ENCODE measurements at places on chromosomes 1 and 21.

DNA sequence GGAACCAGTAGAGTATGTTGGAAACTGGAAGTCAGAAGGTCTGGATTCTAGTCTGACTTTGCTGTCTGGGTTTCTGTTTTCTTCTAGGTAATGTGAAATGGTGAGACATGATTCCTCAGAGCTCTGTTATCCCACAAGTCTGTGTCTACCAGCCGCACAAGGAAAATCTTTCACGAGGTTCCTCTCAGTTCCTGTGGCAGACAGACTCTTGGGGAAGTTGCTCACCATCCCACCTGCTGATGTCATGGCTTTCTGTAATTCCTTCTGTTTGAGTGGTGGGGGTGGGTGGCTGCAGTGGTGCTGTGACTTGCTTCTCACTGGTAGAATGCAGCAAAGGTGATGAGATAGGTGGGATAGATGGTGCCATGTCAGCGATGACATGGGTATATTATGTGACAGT, 17.1 kb upstream of the SCMH1 start:
- no peak for DNase-seq

GRCh38 chr1:168714012-168714411, 15.0 kb downstream of the DPT start:
- no peak for DNase-seq

DNA sequence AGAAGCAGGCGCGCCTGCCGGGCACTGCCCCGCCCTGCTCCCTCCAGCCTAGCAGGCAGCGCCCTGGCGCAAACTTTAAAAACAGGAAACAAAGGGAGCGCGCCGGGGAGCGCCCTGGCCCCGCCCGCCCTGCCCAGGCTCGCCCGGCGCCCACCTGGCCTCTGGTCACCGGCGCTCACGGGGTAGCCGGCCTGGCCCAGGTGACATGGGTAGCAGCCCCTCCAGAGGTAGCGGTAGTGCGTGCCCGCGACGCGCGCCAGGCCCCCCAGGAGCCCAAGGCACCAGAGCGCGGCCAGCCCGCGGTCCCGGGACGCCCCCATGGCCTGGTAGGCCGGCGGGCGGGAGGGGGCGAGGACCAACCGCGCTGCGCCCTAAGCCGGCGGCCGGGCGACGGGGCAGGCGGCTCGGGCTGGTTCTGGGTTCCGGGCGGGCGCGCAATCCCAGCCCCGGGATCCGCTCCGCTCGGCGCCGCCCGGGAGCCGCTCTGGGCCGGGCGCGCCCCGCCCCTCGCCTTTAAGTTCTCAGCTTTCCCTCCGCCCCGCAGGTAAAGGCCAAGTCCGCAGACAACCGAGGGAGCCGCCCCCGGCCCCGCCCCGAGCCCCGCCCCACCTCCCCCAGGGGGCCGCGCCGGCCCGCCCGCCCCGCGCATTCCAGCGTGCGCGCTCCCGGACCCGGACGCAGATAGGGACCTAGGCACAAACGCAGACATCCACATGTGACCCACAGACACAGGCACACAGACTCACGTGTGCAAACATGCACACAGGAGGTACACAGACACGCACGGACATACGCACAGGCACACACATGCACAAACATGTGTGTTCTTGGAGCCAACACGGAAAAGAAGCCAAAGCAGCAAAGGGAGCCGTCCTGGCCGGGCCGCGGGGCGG, 76.7 kb downstream of the ARHGEF16 start:
- peak; percentile 86 for DNase-seq

GRCh38 chr1:231091831-231092301, 51.8 kb upstream of the FAM89A start:
- DNase-seq, result peak; percentile 42

GRCh38 chr21:26449161-26449560, 123.9 kb downstream of the CYYR1 start:
- no peak for DNase-seq

DNA sequence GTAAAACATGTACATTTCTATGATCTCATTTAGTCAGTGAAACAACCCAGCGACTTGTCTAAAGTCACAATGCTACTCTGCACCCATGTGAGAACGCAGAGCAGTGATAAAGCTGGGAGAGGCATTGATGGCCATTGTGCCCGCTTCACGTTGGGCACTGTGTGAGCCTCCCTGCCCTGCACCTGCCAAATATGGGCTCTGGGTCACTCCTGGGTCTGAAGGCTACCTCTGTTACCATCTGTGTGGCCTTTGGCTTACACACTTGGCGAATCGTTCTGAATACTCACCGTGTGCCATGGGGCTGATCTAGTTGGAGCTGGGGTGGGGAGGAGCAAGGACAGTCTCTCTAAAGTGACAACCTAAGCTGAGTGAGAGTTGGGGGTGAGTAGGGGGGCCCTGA, 29.9 kb downstream of the PCSK9 start:
- DNase-seq, result no peak

DNA sequence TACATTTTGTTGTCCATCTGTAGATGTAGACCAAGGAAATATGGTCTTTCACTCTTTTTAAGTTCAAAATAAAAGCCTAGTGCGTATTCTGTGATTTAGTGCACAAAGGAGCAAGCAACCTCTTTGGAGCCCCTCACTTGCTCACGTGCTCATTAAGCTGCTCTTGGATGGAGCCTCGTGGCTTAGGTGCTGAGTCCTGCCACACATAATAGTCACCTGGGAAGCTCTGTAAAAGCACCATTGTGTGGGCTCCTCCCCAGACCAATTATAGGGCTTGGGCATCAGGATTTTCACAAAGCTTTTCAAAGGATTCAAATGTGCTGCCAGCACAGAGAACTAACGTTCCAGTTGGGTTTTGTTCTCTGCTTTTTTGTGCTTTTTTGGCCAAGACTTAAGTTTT, 85.0 kb downstream of the PCP4 start:
- no peak for DNase-seq

DNA sequence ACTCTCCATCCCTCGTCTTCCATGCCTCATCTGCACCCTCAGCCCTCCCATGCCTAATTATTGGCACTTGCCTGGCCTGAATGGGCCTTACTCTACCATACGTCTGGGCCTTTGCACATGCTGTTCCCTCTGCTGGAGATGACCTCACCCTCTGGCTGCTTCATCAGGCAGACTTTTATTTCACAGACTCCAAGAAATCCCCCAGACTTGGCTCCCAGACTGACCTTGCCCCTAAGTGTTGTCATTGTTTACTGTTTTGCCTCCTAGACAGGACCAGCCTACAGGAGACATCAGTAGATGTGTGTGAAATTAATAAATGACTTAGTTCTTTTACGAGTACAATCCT, 5.2 kb upstream of the AHDC1 start:
- DNase-seq, result no peak

GRCh38 chr1:29601021-29601420, 364.7 kb downstream of the PTPRU start:
- no peak for DNase-seq

DNA sequence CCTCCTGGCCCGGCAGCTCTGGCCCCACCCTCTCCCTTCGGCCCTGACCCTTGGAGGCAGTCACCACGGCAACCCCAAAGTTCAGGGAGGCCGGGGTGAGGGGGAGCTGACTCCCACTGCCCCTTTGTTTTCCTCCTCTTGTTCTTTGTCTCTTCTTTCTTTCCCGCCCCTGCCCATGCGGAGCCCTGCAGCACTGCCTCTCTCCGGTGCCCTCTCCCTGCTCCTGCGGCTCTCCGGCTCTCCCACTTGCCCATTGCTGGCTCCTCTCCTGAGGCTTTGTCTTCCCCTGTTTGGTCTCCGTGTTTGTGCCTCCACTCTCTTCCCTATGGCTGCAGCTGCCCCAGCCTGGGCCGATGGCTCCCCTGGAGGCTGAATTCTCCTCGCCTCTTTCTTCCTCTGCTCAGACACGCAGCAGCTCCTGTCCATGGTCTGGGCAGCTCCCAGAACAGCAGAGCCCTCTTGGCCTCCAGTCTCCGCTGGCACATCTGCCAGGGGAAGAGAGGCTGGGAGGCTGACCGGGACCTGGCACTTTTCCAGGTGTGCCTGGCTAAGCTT, 5.8 kb downstream of the CELSR2 start:
- no peak for DNase-seq

GRCh38 chr1:190084552-190084951, 393.1 kb downstream of the BRINP3 start:
- DNase-seq, result peak; percentile 21

- DNase-seq, result no peak
These were observed 32.5 kb upstream of the IVNS1ABP start for GRCh38 chr1:185349556-185349955.

DNA sequence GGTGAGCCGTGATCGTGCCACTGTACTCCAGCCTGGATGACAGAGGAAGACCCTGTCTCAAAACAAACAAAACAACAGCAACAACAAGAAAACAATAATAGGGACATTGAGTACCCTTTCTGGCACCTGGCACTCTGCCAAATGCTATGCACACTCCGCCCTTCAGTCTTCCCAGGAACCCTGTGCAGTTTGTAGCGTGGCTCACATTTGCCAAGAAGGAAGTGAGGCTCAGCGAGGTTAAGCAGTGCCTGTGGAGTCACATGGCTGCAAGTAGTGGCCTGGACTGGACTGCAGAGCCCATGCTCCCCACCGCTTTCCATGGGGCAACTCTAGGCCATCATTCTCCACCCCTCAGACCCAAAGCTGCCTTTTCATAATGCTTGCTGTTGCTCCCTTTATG, 5.3 kb upstream of the EVA1B start:
- DNase-seq, result no peak

DNA sequence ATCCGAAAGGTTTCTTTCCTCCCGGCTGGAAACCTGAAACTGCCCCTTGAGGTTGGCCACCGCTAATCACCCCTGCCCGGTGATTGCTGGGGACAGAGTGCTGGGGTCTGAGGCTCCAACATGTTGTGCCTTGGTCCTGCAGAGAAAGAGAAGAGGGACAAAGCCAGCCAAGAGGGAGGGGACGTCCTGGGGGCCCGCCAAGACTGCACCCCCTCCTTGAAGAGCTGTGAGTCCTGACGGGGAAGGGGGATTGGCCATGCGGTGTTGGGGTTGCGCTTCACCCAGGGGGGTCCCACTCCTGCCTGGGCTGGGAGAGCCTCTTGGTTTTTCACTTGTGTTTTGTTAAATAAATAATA, 19.5 kb downstream of the LDLRAP1 start:
- DNase-seq, result no peak

GRCh38 chr1:191993549-191993948, 164.7 kb upstream of the RGS18 start:
- DNase-seq, result no peak

DNA sequence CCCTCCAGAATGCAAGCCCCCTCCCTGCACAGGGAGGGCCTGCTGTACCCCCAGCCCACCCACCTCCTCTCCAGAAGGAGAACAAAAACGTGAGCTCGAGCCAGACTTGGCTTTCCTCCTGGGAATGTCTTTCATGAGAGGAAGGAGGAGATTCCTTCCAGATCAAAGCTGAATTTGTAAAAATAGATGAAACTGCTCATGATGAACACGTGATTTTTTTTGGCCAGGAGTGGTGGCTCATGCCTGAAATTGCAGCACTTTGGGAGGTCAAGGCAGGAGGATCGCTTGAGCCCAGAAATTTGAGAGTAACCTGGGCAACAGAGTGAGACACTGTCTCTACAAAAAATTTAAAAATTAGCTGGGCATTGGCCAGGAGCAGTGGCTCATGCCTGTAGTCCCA, 21.8 kb downstream of the GPR157 start:
- no peak for DNase-seq

DNA sequence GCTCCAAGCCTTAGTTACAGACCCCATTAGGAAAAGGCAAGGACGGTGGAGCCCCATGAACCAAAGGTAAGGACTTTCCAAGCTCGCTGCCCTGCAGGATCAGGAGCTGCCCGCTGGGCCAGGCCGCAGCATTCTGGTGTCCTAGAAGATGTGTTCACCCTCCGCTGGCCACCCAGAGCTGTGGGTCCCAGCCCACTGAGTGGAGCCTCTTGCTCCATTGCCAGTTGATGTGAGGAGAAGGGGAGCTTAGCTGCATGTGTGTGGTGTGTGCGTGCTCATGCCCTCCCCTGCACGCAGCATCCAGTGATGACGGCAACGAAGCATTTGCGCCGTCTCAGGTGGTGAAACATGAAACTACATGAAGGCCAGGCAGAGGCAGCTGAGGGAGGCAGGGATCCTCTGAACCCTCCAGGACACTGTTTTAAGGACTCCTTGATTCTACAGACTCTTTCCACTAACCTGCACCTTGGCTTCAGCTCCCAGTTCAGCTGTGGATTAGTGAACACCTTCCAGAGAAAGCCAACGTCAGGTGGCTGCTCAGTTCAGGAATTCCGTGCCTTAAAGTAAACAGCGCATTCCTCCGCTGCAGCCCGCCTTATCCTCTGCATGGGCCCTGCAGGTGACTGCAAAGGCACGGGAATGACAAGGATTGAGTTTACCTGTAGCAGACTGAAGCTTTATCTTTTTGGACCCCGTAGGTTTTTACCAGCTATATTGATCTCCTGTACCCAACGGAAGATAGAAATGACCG, 48.7 kb downstream of the SMYD2 start:
- DNase-seq, result no peak

GRCh38 chr1:66346873-66347272, 187.1 kb upstream of the SGIP1 start:
- DNase-seq, result no peak

DNA sequence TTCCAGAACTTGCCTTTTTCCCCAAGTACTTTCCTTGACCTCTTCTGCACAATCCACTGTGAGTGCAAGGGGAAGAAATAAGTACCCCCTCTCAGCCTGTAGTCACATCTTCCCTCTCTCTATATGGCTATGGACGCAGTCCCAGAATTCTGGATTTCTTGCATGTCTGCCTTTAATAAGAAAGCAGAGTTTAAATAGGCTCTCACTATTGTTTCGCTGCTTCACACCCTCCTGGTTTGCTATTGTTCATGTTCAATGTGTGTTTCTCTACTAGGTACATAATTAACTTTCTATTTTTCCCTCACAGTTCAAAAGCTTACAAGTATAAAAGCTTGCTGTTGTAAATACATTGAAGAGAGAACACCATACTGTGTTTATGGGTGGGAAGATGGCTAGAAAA, 181.5 kb upstream of the C1orf105 start:
- no peak for DNase-seq

DNA sequence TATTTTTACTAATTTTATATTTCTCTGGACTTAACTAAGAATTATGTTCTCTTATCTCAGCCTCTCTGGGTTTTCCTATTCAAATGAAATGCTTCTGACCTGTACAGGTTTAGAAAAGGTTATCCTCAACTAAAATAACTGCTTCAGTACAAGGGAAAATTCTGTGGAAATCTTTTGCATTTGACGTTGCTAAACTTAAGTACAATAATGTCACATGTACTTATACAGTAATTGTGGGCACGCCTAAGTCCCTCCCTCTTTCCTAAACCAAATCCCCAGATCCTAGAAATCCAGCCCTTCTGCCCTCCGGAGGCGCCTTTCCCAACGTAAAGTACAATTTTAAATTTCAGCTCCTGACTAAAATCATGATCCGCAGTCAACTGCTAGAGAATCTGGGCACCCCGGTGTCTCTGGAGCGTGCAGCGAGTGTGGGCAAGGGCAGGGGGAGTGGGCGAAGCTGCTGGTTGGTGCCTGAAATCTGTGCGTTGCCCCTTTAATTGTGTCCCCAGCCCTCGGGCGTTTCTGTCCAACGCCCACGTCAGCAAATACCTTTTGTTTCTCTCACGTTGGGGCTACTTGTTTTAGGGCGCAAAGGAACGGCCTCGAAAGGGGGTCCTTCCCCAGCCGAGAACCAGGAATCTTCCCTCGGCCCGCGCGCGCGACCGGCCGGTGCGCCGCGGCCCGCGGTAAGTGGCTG, at the start of gene ZBTB8A:
TSS of gene ZBTB8A (plus strand) at position 541 of the 697 bp plus-strand sequence. CDS start 53,505 bp downstream, outside the sequence.
- peak; percentile 48 for DNase-seq

Data from nephron progenitor cell (in vitro differentiated cells).